AG09309 (cell line): ENCODE measurements at places on chromosomes 13 and 19.

DNA sequence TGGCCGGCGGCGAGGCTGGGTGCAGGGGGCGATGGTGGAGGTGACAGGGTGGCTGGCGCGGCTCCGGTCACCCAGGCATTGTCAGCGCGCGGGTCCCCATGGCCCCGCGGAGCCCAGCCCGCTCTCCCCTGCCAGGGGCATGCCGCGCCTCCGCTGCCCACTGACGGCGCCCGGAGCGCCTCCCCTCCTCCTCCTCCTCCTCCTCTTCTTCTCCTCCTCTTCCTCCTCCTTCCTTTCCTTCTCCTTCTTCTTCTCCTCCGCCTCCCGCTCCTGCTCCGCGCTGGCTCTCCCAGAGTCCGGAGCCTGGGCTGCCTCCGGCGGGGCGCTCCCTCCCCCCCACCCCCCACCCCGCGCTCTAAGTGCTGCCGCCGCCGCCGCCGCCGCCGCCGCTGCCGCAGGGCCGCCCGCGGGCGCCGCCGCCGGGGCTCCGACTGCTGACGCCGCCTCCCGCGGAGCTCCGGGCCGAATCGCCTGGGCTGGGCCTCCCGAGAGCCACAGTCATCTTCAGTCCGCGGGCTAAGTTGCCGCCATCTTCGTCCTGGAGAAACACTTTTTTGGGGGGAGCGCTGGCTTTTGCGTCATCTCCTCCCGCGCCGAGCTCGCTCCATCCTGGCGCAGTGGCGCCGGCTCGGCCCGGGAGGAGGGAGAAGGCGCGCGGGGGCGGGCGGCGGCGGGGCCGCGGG is 348.3 kb downstream of the LIG4 start:
- no peak for DNase-seq

DNA sequence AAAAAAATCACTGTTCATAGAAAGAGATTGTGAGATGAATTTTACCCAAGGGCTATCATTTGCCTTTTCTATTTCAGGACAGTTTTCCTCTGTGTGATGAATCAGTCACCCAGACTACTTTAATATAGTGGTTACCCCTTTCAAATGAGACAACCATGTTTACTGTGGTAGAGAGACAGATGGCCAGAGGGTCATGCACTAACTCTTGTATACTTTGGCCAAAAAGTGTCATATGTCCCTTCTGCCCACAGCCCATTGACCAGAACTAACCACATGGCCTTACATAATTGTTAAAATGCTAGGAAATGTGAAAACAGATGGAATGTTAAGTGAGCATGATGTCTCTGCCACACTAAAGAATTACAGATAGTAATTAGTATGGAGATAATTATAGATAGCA is 498.7 kb downstream of the DACH1 start:
- no peak for DNase-seq

GRCh38 chr19:52398081-52398441 is 412 bp downstream of the ZNF528 start:
- DNase-seq: no peak

DNA sequence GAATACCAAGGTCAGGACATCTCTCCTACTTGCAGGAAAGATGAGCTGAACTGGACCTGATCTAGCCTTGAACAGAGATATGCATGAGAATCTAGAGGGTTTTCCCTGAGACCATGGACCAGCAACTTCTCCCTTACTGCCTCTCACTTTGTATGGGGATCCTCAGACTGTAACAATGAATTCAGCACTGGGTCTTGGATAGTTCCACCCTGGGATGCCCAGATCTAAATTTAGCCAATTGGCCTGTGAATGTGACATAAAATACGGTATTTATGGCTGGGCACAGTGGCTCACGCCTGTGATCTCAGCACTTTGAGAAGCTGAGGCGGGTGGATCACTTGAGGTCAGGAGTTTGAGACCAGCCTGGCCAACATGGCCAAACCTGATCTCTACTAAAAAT is 15.3 kb upstream of the LILRA2 start:
- DNase-seq: no peak

- DNase-seq: no peak
Observed at GRCh38 chr13:29664591-29664990, 69.1 kb upstream of the SLC7A1 start.

DNA sequence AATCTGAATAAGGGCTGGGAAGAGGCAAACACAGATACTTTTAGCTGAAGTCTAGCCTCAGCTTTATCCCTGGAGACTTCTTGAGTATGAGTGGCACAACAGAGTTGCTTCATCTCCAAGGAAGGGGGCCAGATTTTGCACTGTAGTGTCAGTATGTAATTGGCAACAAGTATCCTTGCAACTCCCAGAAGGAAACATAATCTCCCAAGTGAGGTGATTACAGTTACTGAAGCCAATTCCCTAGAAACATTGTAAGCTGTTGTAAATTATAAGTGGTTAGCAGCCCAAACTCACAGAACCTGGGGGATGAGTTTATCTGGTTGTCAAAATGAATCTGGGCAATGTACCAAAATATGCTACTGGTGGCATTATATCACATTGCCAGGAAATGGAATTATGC is 2065.7 kb upstream of the PCDH20 start:
- peak; percentile 17 for DNase-seq

GRCh38 chr19:4504891-4505569 is 13.3 kb downstream of the PLIN4 start:
- DNase-seq: no peak

- DNase-seq: no peak
Observed at GRCh38 chr13:79998381-79998880, 342.5 kb downstream of the SPRY2 start.

GRCh38 chr13:40466272-40466671 is 200.2 kb downstream of the FOXO1 start:
- DNase-seq: no peak

GRCh38 chr19:41324921-41325639 is 15.1 kb downstream of the CCDC97 start:
- peak; percentile 66 for DNase-seq

DNA sequence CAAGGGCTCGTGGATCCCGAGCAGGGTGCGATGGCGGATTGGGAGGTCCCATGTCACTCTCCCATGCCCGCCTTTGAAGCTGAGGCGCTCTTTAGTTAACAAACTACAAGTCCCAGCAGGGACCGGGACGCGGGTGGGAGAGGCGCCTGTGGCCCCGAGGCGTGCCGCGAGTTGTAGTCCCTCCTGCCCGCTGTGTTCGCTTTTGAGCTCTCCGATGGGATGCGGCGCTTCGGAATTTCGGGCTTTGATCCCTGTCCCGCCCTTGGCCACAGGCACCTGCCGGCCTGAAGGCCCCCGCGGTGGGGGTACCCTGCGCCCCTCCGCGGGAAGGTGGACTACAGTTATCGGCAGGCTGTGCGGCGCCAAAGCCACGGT is 11.0 kb downstream of the CYTH2 start:
- DNase-seq: no peak

DNA sequence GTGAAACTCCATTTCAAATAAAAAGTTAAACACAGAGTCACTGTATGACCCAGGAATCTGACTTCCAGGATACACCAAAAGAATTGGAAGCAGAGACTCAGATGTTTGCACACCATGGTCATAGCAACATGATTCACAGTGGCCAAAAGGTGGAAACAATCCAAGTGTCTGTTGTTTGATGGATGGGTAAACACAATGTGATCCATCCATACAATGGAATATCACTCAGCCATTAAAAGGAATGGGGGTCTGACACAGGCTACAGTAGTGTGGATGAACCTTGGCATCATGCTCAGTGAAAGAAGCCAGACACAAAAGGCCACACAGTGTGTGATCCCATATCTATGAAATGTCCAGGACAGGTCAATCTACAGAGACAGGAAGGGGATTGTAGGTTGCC is 174.3 kb downstream of the PTPRS start:
- peak; percentile 17 for DNase-seq

- DNase-seq: no peak
Observed at GRCh38 chr19:3145909-3146676, 10.3 kb downstream of the GNA15 start.

GRCh38 chr13:25649001-25649633 is 277.3 kb downstream of the ATP8A2 start:
- no peak for DNase-seq

DNA sequence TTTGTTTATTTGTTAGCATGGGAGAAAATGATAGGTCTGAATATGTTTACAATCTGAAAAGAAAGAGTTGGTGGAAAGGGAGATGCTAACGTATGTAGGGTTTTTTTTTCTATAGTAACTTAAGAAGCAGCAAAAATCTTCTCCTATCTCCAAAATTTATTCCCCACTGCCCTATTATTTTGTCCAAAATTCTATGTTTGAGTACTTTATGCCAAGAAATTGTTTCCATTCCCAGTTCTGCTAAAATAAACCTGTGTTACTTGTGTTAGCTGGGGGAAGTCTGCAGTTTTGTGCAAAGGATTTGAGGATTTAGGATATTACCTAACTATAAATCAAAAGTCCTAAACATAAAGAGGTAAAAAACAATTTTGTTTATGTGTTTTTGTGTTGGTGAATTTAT is 2770.4 kb upstream of the PCDH20 start:
- DNase-seq: no peak

GRCh38 chr19:31070146-31071065 is 278.8 kb downstream of the TSHZ3 start:
- DNase-seq: no peak

DNA sequence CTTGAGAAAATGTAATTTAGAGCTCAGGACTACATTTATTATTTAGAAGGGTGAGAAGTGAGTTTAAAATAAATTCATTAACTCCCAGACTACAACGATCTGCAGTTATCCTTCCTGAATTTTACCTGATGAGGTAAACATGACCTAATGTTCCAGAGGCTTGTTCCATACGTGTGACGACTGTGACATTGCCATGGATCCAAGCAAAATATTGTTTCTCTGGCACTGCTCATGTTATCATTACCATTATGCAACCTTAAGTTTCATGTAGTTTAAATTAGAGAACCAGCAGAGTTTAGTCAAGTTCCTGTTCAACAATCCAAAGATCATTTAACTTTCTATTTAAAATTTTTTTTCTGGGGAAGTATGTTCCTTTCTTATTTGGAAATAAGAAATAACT is 279.6 kb downstream of the KLF5 start:
- DNase-seq: no peak

DNA sequence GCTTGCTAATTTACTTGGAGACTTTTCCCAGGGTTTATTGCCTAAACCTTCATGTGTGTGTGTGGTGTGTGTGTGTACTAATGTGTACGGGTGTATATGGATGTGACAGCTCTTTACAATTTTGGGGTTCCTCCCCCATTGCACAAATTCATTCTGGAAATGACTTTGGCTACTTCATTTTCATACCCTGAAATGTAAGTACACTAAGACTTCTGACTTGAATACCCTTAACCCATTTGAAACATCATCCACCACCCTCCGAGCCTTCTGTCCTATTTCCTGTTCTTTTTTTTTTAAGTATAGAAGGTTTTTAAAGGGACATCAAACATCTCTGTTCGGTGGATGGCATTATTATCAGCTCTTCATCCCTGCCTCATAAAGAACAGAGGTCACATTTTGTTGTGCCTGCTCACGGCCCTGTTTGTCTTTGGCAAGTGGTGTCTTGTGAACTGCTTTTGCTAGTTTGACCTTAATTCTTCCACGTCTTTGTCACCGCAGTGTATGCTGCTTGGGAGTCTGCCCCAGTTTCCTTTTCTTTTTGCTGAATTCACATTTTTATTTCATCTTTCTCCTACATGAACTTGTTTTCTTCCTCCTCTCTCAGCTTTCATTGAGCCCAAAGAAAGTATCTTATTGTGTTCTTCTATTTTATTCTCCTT is 228.3 kb downstream of the FOXO1 start:
- DNase-seq: no peak

DNA sequence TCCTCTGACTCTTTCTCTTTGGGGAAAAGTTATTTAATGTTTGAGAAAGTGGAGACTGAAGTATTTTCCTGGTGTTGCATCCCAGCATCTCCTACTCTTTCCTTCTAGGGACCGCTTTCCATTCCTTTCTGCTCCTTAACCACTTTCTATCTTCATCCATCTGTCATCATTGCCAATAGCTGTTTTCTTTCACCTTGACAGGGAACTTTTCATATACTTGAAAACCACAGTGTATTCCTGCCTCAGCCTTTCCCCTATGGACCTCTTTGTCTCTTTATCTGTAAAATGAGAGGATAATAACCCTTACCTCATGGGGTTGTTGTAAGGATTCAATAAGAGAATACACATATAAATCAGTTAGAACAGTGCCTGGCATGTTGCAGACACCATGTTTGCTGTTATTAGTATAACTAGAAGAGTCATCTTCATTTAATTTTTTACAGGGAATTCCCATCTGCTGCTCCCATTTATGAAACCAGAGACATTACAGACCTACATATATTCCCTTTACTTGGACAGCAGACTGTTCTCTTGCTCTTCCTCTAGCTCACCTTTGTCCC is 31.8 kb downstream of the LCP1 start:
- DNase-seq: no peak

- DNase-seq: no peak
Observed at GRCh38 chr19:4588291-4588761, 28.8 kb upstream of the SEMA6B start.

- no peak for DNase-seq
Observed at GRCh38 chr19:5588441-5588840, 20.7 kb upstream of the TINCR start.

DNA sequence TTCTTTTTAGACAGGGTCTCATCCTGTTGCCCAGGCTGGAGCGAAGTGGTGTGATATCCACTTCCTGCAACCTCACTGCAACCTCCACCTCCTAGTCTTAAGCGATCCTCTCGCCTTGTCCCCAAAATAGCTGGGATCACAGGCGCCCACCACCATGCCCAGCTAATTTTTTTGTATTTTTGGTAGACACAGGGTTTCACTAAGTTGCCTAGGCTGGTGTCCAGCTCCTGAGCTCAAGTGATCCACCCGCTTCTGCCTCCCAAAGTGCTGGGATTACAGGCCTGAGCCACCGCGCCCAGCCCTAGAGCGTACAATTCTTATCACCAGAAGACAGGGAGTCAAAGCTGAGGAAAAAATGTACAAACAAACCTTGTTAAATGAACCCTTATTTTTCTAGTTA is 4.5 kb upstream of the ELOF1 start:
- DNase-seq: no peak

- no peak for DNase-seq
Observed at GRCh38 chr13:38301236-38301635, 48.4 kb upstream of the UFM1 start.

- peak; percentile 54 for DNase-seq
Observed at GRCh38 chr13:106033659-106034058, 501.8 kb downstream of the EFNB2 start.

GRCh38 chr13:30648522-30649012 is 30.8 kb downstream of the USPL1 start:
- DNase-seq: no peak

DNA sequence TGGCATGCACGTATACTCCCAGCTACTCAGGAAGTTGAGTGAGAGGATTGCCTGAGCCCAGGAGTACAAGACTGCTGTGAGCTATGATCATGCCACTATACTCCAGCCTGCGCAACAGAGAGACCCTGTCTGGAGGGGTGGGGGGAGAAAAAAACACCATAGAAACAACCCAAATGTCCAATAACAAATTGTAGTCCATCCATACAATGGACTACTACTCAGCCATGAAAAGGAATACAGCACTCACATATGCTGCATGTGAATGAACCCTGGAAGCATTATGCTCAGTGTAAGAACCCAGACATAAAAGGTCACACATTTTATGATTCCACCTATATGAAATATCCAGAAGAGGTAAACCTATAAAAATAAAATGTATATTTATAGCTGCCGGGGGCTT is 42.3 kb downstream of the CD320 start:
- no peak for DNase-seq
